Hematopoietic multipotent progenitor cell (in vitro differentiated cells): ENCODE measurements at places on chromosomes 2 and 18.
A peak's percentile ranks its signal among the peaks of the same experiment; 100 is the strongest.

DNA sequence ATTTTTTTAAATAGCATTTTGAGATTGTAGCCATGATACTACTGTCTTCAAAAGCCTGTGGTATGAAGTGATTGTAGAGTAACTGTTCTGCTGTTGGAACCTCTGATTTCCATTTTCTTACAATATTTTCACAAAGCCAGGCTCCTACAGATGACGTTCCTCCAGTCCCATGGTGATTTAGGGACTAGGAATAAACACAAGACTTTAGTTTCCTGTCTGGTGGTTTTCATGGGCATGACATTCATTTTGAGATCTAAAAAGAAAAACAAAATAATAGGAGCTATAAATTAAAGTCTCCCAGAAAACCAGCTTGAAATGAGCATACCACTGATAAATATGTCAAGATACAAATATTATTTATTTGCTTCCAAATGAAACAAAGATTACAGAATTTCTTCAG is 1223.5 kb upstream of the CELF4 start:
- DNase-seq: peak; percentile 63

DNA sequence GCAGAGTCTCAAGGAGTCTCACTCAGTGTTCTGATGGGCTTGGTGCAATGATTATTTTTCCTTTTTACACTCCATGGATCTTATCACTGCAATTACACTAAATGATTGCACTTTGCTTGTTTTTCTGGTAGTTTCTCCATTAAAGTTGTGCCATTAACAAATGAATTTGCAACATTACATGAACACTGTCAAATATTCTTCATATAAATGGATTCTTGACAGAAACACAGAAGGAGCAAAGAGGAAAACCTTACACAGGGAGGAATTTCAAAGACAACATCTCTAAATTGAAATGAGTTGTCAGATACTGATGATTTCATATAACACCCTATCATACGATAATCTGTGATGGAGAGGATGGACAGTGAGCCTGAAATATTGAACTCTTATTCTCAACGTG is 65.4 kb upstream of the CHST9 start:
- DNase-seq: no peak

GRCh38 chr2:98175811-98176210 is 88.8 kb downstream of the VWA3B start:
- no peak for DNase-seq

GRCh38 chr2:26245231-26245732 is 543 bp downstream of the HADHB start:
- DNase-seq: peak; percentile 62

DNA sequence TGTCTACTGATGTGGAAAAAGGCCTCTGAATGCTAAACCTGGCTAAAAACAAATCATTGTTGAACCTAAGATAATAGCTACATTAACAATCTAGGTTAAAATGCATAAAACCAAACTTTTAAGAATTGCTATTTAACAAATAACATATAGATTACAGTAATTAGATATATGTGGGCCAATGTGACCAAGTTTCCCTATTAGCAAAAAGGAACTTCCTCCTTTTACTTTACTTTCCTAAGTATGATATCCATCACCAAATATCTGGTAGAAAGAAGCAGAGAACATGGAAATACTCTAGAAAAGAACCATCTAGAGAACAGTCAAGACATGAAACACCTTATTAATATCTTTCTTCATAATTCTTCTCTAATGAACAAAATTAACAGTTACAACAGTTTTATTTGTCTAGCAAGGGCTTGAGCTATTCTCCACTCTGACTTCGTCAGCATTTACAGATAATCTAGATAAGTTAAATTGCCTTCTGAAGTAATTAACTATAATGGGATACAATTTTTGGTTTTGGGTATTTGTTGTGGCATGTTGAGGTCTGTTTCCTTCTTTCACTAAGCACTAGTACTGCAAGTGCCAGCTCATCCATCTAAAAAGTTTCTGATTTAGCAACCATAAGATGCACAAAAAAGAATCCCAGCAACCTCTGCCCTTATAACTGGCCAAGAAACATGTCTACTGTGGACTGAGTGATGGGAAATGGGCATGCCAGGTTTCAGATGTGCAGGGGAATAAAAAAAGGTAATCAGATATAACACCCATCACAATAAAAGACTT is 53.3 kb downstream of the MEMO1 start:
- DNase-seq: no peak

GRCh38 chr18:24428709-24429108 is 2.2 kb downstream of the IMPACT start:
- no peak for DNase-seq

DNA sequence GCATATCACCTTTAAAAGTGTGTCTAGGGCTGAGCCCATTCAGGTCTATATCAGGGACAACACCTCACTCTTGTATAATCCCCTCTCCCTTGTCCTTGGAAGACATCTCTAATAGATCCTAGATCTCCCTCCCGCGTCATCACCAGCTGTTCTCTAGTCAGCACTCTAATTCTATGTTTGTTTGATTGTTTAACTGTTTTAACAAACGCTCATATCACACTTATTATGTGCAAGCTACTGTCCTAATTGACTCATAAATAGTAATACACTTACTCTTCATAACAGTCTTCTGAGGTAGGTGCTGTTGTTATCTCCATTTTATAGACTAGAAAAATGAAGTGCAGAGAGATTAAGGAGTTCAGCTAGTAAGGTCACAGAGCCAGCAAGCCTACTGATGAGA is 1.6 kb upstream of the ERMN start:
- no peak for DNase-seq

GRCh38 chr2:24247592-24247991 is 72.7 kb downstream of the FAM228A start:
- DNase-seq: no peak

DNA sequence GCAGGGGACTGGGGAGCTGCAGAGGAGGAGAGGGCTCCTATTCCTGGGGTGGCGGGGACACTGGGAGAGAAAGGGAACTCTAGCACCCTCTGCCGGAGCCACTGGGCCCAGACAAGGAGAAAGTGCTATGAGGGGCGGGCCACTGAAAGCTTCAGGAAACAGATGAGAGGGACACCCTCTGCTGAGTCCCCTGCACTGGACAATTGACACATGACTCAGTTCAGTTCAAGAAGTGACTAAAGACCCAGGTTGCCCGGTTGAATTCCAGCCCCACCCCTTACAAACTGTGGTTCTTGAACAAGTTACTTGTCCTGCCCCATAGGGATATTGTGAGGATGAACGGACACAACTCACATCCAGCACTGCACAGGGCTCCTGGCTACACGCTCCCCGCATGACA is 5.0 kb downstream of the RUFY4 start:
- DNase-seq: peak; percentile 67

DNA sequence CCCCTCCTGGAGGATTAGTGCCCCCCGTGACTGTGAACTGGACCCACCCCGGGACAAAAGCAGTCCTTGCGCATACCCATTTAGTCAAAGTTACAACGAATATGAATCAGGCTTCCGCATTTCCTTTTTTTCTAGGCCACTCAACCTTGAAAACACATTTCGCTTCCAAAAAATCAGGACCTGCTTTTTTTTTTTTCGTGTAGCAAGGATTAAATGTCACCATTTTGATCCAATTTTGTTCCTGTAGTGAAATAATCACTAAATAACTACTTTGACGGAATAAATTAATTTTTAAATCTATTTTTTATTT is 464 bp upstream of the FTCDNL1 start:
- no peak for DNase-seq

GRCh38 chr2:200619279-200619678 is 33.5 kb downstream of the AOX1 start:
- DNase-seq: no peak

DNA sequence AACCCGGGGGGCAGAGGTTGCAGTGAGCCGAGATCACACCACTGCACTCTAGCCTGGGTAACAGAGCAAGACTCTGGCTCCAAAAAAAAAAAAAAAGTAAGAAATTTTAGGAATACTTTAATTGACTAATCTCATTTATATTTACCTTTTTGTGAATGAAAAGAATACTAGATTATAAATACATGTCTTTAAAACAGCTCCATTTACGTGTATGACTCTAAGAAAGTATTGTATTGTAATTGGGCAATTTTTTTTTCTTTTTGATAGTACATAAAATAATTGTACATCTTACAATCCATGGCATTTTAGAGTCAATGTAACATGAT is 8.0 kb downstream of the IL36A start:
- DNase-seq: no peak

GRCh38 chr18:3036108-3036507 is 23.2 kb upstream of the LPIN2 start:
- no peak for DNase-seq

GRCh38 chr2:191693778-191694177 is 15.8 kb downstream of the NABP1 start:
- no peak for DNase-seq

DNA sequence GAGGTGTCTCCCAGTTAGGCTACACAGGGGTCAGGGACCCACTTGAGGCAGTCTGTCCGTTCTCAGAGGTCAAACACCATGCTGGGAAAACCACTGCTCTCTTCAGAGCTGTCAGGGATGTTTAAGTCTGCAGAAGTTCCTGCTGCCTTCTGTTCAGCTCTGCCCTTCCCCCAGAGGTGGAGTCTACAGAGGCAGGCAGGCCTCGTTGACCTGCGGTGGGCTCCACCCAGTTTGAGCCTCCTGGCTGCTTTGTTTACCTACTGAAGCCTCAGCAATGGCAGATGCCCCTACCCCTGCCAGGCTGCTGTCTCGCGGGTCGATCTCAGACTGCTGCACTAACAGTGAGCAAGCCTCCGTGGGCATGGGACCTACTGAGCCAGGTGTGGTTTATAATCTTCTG is 346.3 kb downstream of the CELF4 start:
- DNase-seq: no peak

- peak; percentile 85 for DNase-seq
Observed at GRCh38 chr2:235270956-235271355, 222.9 kb upstream of the AGAP1 start.

GRCh38 chr2:28394331-28394877 is 1.7 kb downstream of the FOSL2 start:
- no peak for DNase-seq

DNA sequence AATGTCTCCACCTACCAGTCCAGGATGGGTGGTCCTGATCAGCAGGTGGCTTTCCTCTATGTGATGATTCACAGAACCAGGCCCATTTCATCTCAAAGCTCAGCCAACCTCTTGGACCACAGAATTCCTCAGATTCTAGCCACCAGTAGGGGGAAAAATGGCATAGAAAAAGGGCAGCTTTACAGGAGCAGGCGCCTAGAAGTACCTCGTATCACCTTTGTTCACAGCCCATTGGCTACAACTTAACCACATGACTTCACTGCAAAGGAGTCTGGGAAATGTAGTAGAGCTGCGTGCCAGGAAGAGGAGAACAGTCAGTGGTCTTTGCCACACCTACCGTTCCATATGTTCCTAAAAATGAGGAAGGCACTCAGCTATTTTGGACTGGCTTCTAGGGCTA is 62.8 kb upstream of the DTNA start:
- no peak for DNase-seq

GRCh38 chr2:37636381-37637066 is 34.9 kb downstream of the CDC42EP3 start:
- no peak for DNase-seq
